NCI-H1694 (cell line): ENCODE measurements at places on chromosomes 12 and 14.

DNA sequence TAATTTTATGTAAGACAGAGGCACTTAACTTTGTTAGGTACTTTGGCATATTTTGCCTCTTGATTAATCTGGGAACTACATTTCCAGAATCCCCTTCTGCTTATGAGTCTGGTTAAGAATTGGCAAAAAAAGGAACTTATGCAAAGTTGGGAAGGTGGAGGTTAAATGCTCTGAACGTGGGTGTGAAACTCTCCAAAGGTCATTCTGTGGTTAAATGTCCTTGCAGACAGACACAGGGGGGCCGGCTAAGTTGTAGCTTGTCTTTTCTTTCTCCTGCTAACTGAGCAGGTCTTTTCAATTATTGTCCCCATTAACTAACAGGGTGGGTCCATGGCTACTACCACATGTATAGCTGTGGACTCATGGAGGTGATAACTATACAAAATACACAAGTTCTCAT, 248.6 kb upstream of the NOVA1 start:
- DNase-seq = no peak

DNA sequence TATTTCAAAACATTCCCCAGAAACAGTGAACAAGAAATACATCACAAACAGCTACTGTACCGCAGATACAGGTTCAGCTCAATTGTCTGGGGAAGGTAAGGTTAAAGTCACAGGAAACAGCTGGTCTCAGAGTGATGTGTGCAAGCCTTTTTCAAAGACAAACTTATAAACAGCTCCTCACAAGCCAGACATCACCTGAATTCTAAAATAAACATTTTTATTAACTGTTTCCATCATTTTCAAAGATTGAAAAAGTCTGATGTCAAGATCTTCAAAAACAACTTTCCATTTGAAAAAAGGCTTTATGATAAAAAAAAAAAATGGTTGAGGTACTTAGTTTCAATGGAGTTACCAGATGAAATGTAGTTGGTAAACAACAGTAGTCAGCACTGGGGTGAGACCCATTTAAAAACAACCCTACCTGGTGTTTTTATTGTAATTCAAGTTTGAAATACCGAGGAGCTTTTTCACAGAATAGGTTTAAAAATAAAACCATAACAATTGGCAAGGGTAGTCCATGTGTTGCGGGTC, 4.0 kb downstream of the BTG1 start:
- DNase-seq = no peak

GRCh38 chr12:52216100-52216499, 16.9 kb upstream of the KRT7 start:
- no peak for DNase-seq

GRCh38 chr12:42704340-42704739, 114.8 kb upstream of the PRICKLE1 start:
- DNase-seq = no peak

DNA sequence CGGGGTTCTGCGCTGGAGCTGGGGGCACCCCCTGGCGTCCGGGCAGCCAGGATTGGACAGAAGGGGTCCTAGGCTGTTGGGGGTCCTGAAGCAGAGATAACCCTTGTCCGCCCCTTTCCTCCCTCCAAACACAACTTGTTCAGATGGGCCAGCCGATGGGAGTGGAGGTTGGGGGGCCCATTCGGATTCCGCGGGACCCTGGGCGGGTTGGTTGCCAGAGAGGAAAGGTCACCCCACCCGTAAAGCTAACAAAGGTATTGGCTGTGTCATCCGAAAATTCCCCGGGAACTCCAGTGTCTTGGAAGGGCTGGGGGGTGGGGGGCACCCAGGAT, 1.3 kb downstream of the FAM222A start:
- DNase-seq = no peak

- DNase-seq = no peak
These were observed 177.0 kb upstream of the G2E3 start for GRCh38 chr14:30381861-30382480.

- DNase-seq = no peak
These were observed 17.3 kb downstream of the GPR68 start for GRCh38 chr14:91227183-91227628.

DNA sequence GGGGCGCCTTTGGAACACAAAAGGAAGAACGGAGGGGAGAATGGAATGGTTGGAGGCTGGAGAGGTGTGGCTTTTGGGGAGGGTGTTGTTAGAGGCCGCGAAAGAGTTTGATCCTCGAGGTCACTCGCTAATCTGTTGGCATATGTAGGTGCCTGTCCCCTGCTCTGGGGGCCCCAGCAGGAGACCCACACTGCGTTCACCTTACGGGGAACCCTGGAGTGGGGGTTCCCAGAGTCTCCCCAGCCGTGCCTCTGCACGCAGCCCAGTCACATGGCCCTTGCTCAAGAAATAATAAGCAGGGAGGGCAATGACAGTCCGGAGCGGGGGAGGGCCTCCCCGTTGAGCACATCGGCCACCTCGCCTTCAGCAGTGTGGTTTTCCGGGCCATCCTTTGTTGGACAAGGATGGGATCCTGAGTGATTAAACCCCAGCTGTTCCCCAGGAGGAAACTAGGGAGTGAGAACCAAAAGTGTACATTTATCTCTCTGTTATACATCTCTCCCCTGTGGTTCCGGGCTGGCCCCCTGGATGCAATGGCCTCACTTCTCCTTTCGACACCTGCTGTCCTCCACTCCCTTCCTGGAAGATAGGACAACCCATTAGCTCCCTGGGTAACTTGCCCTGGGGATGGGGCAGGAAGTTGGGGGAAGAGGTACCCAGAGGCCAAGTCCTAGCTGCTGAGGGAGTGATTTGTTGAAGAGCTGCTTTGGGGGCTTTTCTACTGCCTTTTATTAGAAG, 1.3 kb downstream of the PLEKHG3 start:
- DNase-seq = no peak

DNA sequence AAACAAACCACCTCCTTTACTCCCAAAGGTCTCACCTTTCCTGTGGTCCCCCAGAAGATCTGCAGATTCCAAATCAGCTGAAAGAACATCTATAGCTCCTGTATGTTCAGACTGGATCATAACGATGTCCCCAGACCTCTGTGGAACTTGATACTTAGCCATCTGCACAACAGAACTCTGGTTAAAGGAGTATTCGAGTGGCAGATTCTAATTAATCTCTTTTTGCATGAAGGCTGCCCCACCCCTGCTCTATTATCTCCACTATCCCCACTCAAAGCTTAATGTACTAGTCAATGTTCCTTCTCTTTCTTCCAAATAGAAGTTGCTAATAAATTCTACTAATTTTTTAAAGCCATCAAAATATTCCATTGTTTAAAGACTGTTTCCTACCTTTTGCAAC, 22.8 kb downstream of the GSTZ1 start:
- peak; percentile 87 for DNase-seq

DNA sequence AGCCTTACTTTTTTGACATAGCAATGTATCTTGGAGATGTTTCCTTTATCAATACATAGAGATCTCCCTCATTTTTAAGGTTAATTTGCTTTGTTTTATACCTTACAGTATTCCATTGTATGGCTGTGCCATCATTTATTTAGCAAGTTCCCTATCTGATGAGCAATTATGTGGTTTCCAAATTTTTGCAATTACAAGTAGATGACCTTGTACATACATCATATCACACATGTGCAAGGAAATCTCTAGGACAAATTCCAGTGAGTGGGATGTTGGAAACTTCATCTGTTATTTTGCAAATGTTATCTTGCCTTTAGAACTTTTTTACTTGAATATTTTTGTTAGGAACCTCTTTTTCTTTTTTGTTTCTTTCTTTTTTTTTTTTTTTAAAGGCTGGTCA, 49.7 kb downstream of the DRAM1 start:
- DNase-seq = no peak
